ENCODE measurements at places on chromosomes 1 and 21.

- no peak for DNase-seq
These were observed 13.6 kb downstream of the IGSF21 start for GRCh38 chr1:18121072-18121820.

- peak; percentile 66 for DNase-seq
These were observed 2.9 kb downstream of the PTPRF start for GRCh38 chr1:43533584-43533983.

DNA sequence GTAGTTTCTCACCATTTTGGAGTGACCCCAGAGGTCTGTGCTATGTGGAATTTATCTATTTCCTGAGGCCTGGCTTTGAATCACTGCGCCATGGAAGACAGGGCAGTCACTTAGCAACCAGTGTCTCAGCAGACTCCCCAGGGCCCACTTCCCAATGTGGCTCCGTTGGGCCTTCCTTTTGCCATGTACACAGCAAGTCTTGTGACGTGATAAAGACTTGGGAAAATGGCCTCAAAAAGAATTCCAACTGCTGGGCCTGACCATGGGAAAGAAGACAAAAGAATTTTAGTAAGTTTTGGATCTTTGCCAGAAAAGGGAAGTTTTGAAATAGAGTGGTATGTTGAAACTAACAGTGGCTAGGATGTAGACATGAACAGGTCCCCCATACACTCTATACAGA lies 36.2 kb downstream of the TLR5 start:
- DNase-seq = no peak

DNA sequence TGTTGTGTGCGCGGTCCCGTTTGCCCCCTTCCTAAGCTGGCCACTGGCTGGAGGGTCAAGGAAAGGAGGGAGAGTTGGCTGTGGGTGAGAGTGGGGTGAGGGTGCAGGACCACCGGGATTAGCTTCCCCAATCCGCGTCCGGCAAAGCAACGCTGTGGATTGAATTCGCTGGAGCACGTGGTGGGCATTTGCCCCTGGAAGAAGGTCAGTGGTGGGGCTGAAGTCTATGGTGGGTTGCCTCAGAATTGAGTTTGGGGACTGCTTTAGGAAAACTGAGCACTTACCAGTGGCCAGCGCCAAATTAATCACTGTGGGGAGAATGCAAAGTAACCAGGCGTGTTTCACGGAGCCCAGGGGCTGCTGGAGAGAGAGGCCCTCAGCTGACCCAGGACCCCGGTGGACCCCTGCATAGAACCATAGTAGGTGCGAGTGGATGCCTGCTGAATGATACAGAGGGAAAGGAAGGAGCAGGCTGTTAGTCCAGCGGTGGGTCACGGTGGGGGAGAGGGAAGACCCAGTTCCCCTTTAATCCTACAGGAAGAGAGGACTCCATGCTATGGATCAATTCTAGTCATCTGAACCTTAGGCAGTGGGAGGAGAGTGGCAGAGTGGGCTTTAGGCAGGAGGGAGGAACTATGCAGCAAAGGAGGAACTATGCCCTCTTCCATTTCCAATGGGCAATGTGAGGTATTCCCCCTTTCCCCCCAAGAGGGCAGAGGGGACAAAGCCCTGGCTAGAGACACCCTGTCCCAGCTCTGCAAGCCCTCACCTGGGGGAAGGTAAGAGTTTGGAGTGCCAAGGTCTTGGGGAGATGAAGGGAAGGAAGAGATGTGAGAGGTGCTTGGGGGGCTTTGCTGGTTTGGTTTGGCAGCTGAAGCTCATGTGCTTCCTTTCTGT lies 1.2 kb downstream of the TNFRSF8 start:
- DNase-seq = no peak

- no peak for DNase-seq
These were observed 17.7 kb downstream of the PPP2R5A start for GRCh38 chr1:212302745-212303383.

- no peak for DNase-seq
These were observed 96.2 kb downstream of the DPYD start for GRCh38 chr1:97824624-97825023.

GRCh38 chr1:183275322-183275721 lies 89.3 kb downstream of the LAMC2 start:
- no peak for DNase-seq

GRCh38 chr21:15730484-15731242 lies 881 bp downstream of the USP25 start:
- peak; percentile 74 for DNase-seq

DNA sequence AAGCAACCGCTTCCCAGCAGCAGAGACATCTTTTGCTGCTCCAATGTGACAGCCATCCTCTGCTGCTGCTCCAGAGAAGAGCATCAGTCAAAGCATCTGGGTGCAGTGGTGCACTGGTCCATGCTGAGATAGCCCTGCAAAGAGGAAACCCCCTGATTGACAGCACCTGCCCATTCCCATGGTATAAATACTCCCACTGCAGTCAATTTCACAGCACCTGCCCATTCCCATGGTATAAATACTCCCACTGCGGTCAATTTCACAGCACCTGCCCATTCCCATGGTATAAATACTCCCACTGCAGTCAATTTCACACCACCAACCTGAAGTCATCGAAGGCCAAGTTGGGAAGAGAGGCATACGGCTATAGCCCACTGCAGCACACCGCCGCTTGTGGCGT lies 25.5 kb downstream of the FBXO2 start:
- no peak for DNase-seq

DNA sequence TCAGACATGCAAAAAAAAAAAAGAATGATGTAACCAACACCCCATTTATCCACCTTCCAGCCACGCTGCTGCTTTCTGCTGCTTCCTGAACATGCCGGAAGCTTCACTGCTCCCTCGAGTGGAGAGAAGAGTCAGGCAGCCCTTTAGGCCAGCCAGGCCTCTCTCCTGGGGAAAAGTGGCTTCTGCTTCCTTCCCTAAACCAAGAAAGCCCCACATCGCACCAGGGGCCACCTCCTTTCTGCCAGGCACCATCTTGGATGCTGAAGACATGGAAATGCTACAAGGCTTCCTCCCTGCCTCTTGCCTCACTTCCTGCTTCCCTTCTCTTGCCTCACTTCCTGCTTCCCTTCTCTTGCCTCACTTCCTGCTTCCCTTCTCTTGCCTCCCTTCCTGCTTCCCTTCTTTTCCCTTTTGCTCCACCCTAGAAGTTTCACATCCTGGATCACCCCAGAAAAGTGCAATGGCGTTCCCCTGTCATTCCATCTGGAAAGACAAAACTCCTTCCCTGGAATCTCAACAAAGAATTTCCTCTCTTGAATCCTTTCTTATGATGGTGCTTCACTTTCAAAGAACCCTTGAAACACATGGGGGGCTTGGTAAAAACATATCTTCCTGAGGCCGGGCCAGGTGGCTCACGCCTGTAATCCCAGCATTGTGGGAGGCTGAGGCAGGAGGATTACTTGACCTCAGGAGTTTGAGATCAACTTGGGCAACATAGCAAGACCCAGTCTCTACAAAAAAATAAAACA lies 18.7 kb downstream of the TNFRSF8 start:
- DNase-seq = no peak

- no peak for DNase-seq
These were observed 37.7 kb downstream of the SH3GLB1 start for GRCh38 chr1:86741947-86742572.

DNA sequence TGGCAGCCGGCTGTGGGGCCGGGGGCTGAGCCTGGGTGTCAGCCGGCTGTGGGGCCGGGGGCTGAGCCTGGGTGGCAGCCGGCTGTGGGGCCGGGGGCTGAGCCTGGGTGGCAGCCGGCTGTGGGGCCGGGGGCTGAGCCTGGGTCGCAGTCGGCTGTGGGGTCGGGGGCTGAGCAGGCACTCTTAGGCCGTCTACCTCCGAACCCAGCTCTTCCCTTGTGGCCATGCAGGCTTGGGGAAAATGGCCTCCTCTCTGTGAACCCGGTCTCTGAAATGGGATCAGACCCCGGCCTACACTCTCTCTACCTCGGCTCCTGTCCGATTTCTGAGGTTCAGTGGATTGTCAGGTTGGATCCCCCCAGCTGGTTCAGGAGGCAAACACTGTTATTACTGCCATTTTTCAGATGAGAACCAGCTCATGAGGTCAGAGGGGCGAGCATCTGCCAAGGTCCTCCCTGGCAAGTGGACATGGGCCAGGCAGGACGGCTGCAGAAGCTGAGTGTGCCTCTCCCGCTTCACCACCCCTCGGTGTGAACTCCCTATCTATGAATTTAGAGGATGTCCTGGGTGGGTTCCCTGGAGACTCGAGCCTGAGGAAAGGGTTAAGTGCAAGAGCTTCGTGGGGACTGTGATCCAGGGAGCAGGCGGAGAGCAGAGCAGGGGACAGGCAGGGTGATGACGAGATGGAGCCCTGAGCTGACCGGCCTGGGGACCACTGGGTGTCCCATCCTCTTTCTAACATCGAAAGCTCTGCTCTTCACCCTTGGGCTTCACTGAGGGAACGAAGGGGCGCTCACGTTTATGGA lies 10.9 kb upstream of the COL18A1 start:
- peak; percentile 38 for DNase-seq

- DNase-seq = no peak
These were observed 87.5 kb downstream of the COP1 start for GRCh38 chr1:176119549-176119948.

- no peak for DNase-seq
These were observed 164.9 kb upstream of the USP25 start for GRCh38 chr21:15564907-15565306.

DNA sequence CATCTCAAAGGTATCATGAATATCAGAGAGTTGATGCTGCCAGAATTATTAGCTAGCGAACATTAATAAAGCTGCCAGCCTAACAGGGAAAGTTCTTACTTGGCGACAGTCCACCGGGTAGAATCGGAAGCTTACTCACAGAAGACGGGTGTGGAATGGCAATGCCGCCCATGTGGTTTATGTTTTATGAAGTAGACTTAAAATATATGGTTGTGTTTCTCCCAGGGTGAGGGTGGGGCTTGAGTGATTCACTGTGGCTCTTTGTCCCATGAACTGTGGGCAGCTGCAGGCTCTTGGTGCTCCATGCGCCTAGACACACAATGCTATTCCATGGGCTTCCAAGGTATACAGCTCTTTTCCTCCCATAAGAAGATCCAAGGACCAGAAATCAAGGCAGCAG lies 162.7 kb downstream of the PIGK start:
- no peak for DNase-seq

DNA sequence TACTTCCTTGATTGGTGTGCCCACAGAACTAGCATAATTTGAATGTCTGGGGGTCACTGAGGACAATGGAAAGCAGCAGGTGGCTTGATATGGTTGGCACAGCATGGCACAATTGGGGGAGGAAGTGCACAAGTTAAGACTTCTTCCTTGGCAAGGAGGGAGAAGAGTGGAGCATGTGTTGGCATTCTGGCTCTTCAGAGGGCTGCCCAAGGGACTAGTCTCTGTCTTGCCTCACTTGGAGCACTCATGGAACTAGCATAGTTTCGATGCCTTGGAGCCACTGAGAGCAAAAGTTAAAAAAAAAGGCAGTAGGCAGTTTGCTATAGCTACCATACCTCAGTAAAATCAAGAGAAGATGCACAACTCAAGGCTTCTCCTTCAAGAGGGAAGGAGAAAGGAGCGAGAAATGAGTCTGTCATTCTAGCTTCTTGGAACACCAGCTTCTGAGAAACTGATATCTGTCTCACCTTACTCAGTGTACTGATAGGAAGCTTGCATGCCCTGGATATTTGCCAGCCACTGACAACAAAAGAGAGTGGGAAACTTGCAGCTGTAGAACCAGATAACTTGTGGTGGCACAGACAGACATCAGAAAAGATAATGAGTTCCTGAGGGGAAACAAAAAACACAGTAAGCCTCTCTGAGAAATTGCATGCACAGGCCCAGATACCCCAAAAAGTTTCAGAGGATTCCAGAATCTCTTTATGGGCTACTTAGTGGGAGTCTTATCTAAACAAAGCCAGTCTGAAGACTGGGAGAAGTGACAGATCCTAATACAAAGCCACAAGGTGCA lies 207.5 kb upstream of the SAMSN1 start:
- no peak for DNase-seq

GRCh38 chr1:222064388-222065211 lies 322.7 kb upstream of the DUSP10 start:
- DNase-seq = no peak

- no peak for DNase-seq
These were observed 16.3 kb downstream of the VPS45 start for GRCh38 chr1:150083907-150084306.

GRCh38 chr1:113303267-113303666 lies 87.0 kb upstream of the MAGI3 start:
- no peak for DNase-seq

GRCh38 chr1:153659175-153659534 lies 652 bp downstream of the SNAPIN start:
- DNase-seq = no peak

GRCh38 chr1:151130987-151131586 lies 15.3 kb downstream of the SEMA6C start:
- DNase-seq = peak; percentile 87

- DNase-seq = no peak
These were observed 69.5 kb downstream of the RHOU start for GRCh38 chr1:228804640-228805413.

- DNase-seq = peak; percentile 95
These were observed 38.1 kb upstream of the POU3F1 start for GRCh38 chr1:38084700-38085099.

DNA sequence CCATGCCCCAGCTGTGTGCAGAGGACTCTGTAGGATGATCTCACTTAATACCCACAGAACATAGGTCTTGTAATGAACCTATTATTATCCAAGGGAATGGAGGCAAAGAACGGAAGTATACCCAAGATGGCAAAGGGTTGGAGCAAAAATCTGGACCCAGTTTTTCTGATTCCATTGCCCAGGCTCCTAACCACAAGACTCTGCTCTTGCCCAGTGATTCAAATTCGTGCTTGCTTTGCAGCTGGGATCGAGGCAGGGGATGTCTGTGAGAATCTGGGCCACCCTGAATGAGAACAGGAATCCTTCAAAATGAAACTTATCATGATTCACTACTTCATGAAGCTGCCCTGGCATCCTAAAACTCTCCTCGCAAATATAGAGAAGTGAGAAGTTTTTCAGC lies 97.5 kb upstream of the KCNJ6 start:
- DNase-seq = no peak

GRCh38 chr21:42524341-42525028 lies 10.8 kb downstream of the SLC37A1 start:
- DNase-seq = no peak

DNA sequence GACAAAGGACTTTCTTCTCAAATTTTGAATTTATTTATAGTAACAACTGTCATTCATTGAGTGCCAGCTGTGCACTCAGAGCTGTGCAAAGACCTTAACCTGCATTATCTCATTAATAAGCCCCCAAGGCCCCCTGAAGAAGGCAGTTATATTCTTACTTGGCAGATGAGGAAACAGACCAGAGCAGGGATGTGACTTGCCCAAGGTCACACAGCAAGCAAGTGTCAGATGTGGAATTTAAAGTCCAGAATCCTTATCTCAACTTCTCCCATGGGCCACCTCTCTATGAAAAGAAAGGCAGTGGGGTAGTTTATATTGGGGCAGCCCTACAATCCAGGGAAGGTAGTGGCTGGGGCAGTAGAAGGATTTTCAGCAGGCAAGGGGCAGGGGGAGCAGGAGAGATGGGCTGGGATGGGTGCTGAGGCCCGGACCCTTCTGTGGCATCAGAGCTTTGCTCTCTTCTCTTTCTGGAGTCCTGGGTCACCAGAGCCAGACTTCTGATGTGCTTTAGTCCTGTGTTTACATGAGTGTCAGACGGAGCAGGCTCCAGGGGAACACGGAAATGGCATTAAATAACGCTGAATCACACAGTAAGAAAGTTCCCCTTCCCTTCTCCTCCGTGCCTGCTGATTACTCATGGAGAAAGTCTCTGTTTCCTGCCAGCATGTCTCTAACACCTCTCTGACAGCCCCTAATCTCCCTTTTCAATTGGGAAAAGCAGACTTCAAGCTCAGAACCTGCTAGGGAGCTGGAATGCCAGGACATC lies 39.5 kb downstream of the EPHB2 start:
- DNase-seq = no peak

GRCh38 chr1:45365051-45365450 lies 24.8 kb upstream of the MUTYH start:
- no peak for DNase-seq

Measured in right lobe of liver (tissue), 6 donors.